Glutamatergic neuron (in vitro differentiated cells): ENCODE measurements at places on chromosomes 4 and X.

GRCh38 chr4:30821275-30821674 lies 101.1 kb downstream of the PCDH7 start:
- DNase-seq: no peak
- H3K4me1 ChIP-seq: no peaks in the 10 kb centered on the region
- H3K27me3 ChIP-seq: no peaks in the 10 kb centered on the region
- H3K36me3 ChIP-seq: no peaks in the 10 kb centered on the region
- no peak overlapping the region for H3K27ac ChIP-seq

GRCh38 chrX:112677167-112677566 lies 2.6 kb downstream of the LHFPL1 start:
- no peak overlapping the region for H3K4me3 ChIP-seq
- H3K27me3 ChIP-seq: no peaks in the 10 kb centered on the region
- H3K27ac ChIP-seq: no peak overlapping the region
- no peak for DNase-seq
- no peaks in the 10 kb centered on the region for H3K36me3 ChIP-seq

DNA sequence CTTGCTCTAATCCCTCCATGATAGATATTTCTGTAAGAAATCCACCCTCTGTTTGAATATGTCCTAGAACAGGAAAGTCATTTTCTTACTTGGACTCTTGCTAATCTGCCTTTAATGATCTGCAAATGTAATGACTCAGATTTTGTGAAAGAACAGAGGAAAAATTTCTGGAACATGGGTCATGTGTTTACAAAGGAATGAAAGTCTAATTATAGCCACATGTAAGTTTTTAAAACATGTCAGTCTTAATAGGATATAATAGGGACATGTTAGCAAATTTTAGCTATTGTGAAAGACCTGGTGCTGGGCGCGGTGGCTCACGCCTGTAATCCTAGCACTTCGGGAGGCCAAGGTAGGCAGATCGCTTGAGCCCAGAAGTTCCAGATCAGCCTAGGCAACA lies 47.6 kb downstream of the GRK4 start:
- H3K36me3 ChIP-seq: no peaks in the 10 kb centered on the region
- no peak for DNase-seq
- H3K27me3 ChIP-seq: no peaks in the 10 kb centered on the region
- H3K27ac ChIP-seq: no peak overlapping the region

DNA sequence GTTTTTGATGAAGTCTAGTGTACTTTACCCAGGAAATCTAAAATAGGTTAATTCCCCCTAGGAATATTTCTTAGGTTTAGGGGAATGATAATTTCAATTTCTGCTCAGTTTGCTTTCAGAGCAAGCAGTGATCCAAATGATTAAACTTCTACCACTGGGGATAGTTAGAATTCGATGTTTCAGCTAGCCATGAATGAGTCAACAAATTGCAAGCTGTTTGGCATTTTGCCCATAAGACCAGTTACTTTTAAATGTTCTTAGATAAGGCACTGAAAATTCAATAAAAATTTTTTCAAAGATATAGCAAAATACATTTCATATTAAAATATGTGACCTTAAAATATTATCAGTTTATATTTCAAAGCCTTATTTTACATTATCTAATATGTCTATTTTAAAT lies 993.6 kb downstream of the ARAP2 start:
- peaks cover 3% of the 10 kb centered on the region for H3K4me1 ChIP-seq
- H3K27ac ChIP-seq: no peak overlapping the region
- H3K27me3 ChIP-seq: no peaks in the 10 kb centered on the region
- DNase-seq: no peak
- no peaks in the 10 kb centered on the region for H3K36me3 ChIP-seq

DNA sequence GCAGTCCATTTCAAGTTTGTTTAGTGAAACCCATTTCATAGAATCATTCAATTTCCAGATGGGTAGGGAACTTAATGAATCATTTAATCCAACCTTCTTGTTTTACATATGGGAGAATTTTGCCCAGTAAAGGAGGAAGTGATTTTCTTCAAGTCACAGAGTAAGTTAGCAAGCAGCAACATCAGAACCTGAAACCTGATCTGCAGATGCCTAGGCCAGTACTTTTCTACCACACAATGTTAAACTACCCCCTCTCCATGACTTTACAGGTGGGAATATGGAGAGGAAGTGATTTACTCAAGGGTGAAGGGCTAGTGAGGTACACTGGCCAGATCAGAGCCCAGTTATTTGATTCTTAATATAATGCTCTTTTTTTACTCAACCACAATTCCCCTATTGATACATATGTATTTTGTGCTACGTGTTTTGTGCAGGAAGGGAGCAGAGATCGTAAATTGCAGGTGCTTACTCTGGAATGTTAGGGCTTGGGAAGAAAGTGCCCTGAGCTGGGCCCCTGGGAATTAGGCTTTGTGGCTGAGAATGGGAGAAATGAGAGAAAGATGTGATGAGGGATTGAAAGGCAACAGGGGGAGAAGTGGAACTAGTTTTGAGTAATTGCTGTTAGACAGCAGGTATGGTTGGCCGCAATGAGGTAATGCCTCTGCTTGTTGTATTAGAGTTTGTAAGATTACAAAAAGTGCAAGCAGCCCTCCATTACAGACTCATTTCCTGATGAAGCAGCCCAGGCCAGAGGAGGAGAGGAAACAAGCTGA lies 6.8 kb downstream of the LHFPL1 start:
- H3K36me3 ChIP-seq: no peaks in the 10 kb centered on the region
- H3K27me3 ChIP-seq: no peaks in the 10 kb centered on the region
